ENCODE measurements at places on chromosomes 16 and 17.

DNA sequence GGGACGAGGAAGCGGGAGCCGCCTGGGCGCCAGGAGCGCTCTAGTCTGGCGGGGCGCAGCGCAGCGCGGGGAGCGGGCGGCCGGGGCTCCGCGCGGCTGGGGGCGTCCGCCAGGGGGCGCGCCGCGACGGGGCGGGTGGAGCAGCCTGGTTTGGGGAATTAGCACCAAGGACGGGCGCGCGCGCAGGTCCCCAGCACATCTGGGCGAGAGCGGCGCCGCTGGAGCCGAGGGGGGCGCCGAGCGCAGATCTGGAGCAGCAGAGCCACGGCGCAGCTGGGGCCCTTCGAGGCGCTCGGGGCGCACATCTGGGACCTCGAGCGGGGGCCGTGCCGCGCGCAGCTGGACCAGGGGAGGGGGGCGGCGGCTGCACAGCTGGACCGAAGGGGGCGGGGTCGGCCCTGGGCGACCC lies at the start of gene NXPH3:
NXPH3 (plus strand) TSS at position 193 of the 409 bp plus-strand sequence. CDS start 349 bp downstream, outside the sequence.
- DNase-seq, result peak; percentile 82

- DNase-seq, result no peak
Measured at GRCh38 chr17:73599599-73599998, 44.6 kb downstream of the SDK2 start.

DNA sequence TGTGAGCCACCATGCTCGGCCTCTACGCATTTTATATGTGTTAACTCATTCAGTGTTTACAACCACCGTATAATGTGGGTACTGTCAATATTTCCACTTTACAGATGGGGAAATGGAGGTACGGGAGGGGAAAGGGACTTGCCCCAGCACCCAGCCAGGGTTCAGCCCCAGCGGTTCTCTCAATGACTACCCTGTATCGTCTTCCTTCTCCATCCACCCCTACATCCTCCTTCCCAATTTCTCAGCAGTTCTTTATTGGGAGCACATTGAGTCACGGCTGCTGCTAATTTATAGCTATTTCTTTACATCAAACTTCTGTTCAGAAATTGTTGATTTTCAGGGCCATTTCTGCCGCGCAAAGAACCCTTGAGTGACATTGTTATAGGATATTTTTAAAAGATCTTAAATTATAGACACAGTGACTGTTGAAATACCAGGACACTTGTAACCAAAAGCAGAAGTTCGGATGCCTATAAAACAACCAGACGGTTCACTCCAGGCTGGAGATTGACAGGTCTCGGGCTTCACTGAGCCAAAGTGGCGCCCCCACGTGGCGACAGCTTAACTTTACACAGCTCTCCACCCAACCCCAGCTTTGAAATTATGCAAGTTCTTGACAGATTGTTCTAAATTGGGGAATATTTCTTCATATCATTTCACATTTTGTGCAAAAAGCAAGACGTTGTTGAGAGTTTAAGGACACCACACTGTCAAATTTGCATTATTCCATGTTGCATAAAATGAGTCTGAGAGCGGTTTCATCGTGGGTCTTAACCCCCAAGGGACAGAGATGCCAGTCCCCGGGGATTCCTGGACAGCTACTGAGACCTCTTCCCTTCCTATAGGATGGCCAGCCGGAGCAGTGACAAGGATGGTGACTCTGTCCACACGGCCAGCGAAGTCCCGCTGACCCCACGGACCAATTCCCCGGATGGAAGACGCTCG lies 11.8 kb downstream of the SYT17 start:
- peak; percentile 27 for DNase-seq

- DNase-seq, result no peak
Measured at GRCh38 chr16:14202697-14203096, 131.6 kb downstream of the MRTFB start.

GRCh38 chr16:7055443-7055842 lies 277.2 kb upstream of the RBFOX1 start:
- DNase-seq, result no peak

DNA sequence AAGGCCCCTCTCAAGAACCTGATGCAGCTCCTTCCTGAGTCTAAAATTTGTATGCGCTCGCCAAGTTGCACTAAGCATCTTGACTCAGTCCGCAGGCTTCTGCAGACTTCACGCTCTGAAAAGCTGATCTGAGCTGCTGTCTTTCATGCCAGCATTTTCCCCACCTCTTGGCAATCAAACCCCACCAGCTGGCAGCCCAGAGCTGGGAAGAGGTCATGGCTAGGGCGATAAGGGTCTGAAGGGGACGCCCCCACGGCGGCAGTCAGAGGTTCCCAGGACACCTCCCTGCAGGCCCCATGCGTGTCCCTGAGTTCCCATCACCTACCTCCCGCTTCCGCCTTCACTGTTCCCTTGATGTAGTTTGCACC lies 5.1 kb upstream of the UNC13D start:
- no peak for DNase-seq

DNA sequence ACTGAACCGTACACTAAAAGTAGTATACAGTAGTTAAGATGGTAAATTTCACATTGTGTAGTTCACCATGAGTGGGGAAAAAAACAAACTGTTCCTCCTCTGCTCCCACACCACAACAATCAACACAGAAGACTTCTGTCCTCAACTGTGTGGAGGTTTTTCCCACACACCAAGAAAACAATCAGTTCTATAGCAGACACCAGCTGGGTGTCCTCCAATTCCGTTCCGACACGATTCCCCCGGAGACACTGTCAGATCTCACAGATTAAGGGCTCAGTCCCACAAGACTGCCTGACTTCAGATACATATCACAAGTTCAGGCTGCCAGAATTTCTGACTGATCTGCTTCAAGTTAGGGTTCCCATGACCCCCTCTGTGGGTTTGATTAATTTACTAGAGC lies 31.8 kb downstream of the BBS2 start:
- no peak for DNase-seq

DNA sequence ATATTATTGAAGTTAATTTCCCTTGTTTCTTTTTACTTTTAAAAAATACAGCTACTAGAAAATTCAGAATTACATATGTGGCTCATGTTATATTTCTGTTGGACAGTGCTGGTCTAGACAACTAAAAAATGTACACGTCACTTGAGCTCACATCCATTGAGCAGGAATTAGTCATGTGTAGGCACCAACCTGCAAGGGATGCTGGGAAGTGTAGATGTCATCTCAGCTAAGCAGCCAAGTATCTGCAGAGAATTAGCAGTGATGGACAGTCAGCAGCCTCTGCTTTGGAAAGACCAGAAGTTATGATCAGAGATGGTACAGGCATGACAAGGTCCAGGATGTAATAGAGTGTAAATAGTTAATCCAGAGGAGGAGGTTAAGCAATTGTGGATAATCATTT lies 87.1 kb upstream of the HS3ST2 start:
- no peak for DNase-seq

DNA sequence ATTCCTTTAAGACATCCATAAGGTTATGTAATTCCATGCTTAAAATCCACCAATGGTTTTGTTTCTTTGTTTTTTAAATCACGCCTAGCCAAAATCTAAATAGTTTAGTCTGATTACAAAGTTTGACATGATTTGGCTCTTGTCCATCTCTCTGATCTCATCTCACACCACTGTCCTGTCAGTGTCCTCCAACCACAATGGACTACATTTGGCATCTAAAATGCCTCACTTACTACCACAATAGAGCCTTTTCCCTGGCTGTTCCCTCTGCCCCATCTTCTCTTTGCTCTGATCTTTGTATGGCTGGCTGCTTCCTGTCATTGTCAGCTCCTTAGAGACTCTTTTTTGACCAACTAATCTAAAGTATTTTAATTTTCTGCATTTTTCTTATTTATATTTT lies 157.2 kb downstream of the MYO1D start:
- no peak for DNase-seq

GRCh38 chr17:76009969-76010661 lies 9.5 kb downstream of the CDK3 start:
- no peak for DNase-seq

DNA sequence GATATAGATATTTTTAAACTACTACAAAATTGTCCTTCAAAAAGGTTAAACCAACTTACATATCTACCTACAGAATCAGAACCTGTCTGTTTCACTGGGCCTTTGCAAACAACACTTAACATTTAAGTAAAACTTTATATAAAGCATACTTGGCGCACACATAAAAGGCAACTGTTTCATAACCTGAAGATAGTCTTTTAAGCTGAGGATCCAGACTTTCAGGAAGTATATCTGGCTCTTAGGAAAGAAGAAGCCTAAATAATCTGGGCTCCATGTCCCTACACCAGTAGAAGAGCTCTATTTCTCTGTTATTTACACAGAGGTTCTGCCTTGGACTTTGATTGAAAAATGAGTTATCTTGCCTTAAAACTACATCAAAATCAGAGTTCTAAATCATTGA lies 75.9 kb downstream of the TRIM37 start:
- no peak for DNase-seq

GRCh38 chr17:73099511-73099910 lies 7.0 kb upstream of the SLC39A11 start:
- no peak for DNase-seq

DNA sequence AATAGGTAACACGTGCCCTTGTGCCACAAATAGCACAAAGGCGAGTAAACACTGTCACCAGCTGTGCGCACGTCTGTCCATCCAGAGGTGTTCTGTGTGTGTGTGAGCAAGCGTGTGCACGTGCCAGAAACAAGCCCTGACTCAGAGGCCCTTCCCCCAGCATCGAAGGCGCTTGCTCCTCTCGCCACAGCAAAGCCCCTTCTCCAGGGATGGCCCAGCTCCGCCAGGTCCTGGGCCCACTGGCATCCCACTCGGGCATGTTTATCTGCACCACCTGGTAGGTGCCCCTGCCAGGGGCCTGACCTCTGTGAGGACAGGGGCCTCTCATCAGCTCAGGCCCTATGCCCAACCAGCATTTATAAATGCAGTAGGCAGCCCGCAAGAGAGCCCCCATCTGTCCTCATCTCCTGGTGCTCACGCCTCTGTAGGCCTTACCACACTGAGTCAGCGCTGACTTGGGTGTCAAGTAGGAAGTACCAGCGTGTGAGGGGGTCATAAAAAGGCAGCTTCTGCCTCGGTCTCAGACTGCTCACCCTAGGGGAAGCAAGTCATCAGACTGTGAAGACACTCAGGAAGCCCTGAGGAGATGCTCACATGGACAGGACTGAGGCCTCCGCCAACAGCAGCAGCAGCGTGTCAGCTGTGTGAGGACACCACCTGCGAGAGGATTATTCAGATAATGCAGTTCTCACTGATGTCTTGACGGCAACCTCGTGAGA lies 10.8 kb downstream of the TMEM235 start:
- no peak for DNase-seq

DNA sequence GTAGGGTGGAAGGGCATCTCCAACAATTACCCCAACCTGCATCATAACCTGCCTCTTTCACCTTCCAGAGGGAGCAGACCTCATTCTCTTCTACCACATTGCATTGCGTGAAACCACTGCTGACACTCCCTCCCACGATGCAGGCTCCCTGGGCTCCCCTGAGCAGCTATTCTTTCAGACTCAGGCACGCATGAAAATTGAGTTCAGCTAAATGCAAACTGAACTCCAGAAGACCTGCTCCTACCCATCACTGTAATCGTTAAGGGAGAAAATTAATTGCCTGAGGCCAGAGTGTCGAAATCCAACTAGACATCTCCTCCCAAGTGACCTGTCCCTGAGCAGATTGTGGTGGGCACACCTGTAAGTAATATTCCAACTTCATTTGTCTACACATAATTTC lies 186.0 kb downstream of the GRIN2A start:
- no peak for DNase-seq

- DNase-seq, result no peak
Measured at GRCh38 chr17:77733576-77734296, 224.8 kb upstream of the TNRC6C start.

GRCh38 chr17:7835814-7836595 lies 2.0 kb downstream of the KDM6B start:
- DNase-seq, result no peak

DNA sequence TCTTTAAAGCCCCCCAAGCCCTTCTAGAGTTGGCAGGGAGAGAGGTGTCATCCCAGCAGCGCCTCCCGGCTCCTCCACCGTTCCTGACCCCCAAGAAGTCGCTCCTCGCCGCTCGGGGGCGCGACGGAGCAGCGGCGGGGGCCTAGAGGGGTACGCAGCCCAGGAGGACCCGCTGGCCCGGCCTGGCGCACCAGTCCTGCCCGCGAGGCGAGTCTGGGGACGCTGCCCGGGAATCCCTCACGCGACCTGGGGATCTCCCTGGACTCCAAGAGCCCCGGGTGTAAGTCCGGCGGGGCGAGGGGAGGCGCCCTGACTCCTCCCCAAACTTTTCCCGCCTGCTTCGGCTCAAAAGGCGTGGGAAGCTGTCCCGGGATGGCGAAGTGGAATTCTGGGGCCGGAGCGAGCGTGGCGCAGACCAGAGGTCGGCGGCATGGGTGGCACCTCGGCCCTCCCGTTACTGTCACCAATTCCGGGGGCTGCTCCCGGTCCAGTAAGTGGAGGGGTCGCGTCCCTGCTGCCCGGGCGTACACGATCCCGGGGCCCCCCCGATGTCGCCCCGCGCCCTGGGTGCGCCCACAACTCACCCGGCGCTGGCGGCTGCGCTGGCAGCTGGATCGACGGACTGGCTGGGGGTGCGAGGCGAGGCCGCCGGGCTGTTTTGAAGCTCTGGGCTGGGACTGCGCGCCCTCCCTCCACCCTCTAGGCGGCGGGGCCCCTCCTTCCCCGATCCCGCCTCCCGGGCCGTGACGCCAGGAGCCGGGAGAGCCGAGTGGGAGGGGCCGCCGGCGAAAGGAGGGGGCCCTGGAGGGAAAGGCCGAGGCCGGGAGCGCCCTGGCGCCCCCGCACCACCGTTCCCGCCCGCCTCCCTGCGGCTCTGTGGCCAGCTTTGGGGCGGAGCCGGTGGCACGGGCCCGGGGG lies at the start of gene EMP2:
EMP2 (minus strand) TSS at position 634 of the 918 bp plus-strand sequence. CDS start 32,981 bp downstream, outside the sequence.
- DNase-seq, result no peak

GRCh38 chr17:19401321-19402010 lies 9.6 kb upstream of the RNF112 start:
- DNase-seq, result no peak

GRCh38 chr16:72210555-72210954 lies 38.6 kb upstream of the PMFBP1 start:
- no peak for DNase-seq

DNA sequence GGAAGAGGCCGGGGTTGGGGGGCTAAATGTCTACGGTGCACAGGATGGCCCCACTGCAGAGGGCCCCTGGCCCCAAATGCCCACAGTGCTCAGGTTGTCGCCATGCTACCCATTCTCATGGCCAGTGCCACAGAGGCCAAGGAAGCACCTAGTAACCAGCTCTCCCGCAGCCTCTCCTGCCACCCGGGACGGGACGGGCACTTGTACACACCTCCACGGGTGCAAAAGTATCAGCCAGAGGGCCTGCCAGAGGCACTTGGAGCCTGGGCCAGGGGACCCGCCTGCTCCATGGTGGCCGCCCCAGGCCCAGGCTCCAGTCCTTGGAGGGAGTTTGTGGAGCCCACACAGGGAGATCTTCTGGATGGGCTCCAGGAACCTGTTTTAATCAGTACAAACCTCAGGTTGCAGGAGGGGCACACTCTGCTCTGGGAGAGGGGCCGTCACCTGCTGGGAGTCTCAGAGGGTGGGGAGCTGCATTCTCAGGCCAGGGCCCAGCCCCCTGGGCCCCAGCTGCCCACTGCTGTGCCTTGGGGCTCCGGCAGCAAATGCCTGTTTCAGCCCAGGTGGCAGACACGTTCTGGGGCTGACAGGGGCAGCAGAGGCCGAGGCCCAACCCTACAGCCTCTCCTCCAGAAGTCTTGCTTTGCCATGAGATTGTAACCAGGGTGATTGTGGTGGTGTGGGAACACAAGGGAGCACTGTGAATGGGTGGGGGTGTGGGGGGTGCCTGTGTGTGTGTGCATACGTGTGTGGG lies 7.9 kb downstream of the TPSD1 start:
- DNase-seq, result no peak
